NCI-H226 (cell line): ENCODE measurements at places on chromosomes 11 and 22.

DNA sequence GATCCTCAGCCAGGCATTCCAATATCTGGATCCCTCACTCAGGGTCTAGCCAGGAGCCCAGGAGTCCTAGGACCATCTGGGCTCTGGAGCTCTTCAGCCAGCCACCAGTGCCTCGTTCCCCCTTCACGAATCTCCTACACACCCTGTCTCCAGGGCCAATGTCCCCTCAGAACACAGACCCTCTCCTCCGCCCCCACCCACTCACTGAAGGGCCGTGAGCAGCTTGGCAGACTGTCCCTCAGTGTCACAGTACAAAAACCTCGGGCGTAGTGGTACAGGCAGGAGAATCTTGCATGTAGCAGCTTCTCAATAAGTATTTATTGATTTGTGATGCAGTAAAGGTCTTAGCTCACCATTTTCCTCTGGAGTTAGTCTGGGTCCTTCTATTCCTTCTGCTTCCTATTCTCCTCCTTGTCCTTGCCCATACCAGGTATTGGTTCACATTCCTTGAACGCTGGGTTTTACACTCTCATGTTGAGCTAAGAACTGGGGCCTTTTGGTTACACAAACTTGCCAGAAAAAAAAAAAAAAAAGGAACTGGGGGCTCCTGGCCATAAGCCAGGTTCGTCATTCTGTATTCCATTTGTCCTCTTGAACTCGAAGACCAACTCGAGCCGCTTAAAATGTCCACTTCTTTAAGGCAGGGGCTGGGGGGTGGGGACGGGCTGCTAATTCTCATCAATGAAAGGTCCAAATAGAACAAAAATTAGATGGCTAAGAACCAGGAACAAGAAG, 2.3 kb downstream of the CXCR5 start:
- no peak for DNase-seq

DNA sequence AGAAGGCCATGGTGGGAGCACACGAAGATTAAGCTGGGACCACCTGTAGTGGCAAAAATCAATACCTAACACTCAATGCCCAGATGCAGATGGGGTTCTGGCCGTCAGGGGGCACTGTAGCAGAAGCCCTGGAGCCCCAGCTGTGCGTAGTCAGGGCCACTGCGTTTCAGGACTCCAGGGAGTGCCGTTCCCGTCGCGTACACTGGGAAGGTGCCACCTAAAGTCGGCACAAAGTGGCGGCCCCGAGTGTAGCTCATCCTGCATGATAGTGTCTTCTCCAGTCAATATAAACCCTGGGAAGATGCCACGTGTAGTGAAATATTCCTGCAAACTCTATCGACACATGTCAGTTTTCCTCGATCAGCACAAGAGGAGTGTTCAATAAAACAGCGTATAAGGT, 123.8 kb upstream of the NTM start:
- no peak for DNase-seq

GRCh38 chr22:31501738-31502137, 5.4 kb downstream of the SFI1 start:
- DNase-seq, result no peak

DNA sequence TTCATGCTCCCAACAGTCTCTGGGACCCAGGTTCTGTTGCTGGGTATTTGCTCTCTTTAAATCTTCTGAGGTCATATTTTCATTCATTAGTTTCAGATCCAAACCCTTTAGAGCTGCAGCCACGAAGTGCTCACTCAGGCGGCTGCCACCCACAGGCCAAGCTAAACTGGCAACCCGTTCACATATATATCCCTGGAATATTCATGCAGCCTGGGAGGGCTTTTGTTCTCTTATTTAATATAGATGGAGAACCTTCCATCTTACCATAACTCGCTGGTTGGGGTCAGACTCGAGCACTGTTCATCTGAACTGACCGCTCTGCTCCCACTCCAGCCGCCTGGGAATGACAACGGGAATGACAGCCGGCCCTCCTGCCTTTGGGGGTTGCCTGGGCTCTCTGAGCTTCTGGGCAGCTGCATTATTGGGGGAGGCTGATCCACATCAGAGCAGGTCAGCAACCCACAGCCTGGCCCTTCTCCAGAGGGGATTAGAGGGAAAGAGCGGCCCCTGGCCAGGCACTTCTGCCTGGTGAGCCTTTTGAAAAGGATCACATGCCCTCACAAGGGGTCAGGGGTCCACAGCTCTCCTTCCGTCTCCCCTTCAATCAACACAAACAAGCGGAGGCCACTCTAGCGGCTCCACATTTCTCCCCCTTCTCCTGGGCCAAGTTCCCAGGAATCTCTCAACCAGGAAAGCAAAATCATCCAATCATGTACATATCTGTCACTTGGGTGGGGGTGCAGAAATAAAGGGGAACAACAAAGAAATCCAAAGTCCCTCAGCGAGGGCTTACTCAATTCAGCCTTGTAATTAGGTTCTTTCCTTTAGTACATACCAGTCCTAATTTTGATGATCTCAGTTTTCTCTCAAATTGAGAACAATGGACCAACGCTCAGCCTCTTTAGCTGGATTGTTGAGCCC, 11.8 kb downstream of the TMEM184B start:
- no peak for DNase-seq

DNA sequence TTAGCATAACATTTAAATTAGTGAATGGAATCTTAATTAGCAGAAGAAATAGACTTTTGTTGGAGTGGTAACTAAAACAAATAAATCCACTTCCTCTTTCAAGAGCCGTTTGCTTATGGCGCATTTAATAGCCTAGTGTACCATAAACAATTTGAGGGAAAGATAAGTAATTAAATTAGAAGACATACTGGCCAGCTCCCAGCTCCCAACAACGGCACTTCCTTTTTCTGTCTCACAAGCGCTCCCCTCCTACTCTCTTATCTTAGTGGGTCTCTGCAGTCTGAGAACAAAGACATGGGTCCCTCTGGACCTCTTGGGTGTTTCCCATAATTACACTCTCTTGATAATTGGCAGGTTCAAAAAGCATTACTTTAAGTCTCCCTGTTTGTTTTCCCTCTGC, 146.0 kb downstream of the OPCML start:
- no peak for DNase-seq

DNA sequence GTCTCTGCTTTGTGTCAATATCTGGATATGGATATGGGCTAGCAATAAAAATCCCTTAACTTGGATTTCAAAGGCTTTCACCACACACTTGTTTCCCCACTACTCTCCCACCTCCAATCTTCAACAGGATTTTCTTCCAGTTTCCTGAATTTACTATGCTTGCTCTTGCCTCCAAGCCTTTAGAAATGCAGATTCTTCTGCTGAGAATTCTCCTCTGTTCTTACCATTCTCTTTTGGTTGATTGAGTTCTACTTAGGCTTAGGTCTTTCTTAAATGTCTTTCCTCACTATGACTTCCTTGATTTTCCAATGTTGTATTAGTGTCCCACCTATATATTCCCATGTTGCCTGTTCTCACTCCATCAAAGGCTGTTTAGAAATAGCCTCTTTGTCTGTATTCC, 1502.4 kb upstream of the TENM4 start:
- no peak for DNase-seq

GRCh38 chr11:82823647-82824619, 76.3 kb downstream of the PRCP start:
- DNase-seq, result no peak

- DNase-seq, result no peak
Observed at GRCh38 chr11:67400942-67401494, 640 bp downstream of the PPP1CA start.

DNA sequence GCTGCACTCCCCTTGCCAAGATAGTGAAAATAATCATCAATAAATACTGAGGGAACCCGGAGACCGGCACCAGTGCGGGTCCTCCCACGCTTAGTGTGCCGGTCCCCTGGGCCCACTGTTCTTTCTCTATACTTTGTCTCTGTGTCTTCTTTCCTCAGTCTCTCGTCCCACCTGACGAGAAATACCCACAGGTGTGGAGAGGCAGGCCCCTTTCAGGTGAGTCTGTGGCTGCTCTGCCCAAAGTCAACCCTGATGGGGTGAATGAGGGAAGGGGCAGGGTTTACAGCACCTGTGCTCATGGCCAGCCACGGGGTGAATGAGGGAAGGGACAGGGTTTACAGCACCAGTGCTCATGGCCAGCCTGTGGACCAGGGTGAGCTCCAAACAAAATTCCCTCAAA, 4.7 kb downstream of the BET1L start:
- no peak for DNase-seq
